ENCODE measurements at places on chromosomes 4 and X. TPM values are rescaled to one million over a fixed set of nuclear protein-coding genes. Genes with fewer than 3 reads are reported as not detected.

DNA sequence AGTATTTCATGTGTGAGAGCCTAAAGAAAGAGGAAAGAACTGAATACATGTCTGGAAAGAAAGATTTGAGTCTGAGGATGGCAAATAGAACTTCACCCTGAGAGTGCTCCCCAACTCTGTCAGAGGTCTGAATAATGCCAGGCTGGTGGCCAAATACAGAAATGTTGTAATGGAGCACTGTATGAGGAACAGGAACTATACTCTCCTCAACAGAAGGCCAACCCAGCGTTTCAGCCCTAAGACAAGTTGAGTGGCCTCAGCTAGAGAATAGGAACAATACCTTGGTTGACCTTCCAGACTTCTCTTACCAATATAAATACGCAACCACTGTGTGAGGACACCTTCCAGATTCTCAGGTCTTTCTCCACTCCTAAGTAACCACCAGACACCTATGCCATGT, 94.5 kb upstream of the STIM2 start:
- no peak for DNase-seq

- DNase-seq, result no peak
Measured at GRCh38 chr4:110139111-110139510, 59.3 kb downstream of the ELOVL6 start.

DNA sequence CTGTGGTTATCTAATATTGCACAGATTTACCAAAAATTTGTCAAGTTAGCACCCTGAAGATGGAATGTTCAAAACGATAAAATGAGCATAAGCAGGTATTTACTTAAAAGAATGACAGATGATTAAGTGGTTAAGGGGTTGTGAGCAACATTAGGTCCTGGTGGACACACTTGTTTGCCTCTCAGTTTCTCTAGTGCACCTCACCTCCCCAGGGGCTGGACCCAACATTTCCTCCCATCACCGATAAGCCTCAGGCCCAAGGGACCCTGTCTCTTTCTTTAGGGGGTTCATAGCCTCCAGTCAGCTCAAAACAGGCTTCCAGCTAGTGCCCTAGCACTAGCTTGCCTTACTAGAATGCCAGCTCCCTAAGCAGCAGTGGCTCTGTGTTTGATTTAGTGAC, 88.0 kb downstream of the ATP11C start:
- DNase-seq, result no peak

GRCh38 chrX:8879750-8880149, 78.6 kb upstream of the FAM9A start:
- no peak for DNase-seq

Gene FRMPD4
- total RNA-seq, result 1.8 TPM

Gene CD40LG
- total RNA-seq, result not detected

Gene BRS3
- not detected for total RNA-seq

Measured in osteoblast (primary cell).